ENCODE measurements at places on chromosomes 7 and 10.

- DNase-seq: no peak
Measured at GRCh38 chr7:136070736-136071505, 93.8 kb upstream of the MTPN start.

DNA sequence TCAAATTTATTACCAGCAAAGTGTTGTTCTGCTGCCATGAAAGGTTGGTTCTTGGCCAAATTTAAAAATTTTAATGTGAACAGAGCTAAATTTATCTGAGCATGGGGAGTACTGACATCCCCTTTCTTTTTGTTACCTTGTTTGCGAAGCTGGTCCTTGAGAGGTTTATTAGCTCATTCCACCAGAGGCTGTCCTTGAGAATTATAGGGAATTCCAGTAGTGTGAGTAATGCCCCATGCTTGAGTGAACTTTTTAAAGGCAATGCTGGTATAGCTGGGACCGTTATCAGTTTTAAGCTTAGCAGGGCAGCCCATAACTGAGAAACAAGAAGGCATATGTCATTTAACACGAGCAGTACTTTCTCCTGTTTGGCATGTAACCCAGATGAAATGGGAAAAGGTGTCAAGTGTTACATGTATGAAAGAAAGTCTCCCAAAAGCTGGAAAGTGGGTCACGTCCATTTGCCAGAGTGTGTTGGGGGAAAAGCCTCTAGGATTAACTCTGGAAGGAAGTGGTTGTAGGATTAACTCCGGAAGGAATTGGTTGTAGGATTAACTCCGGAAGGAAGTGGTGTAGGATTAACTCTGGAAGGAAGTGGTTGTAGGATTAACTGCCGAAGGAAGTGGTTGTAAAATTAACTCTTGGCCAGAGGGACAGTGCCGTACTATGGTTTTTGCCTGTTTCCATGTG, 37.3 kb upstream of the AKR1C2 start:
- peak; percentile 50 for DNase-seq

DNA sequence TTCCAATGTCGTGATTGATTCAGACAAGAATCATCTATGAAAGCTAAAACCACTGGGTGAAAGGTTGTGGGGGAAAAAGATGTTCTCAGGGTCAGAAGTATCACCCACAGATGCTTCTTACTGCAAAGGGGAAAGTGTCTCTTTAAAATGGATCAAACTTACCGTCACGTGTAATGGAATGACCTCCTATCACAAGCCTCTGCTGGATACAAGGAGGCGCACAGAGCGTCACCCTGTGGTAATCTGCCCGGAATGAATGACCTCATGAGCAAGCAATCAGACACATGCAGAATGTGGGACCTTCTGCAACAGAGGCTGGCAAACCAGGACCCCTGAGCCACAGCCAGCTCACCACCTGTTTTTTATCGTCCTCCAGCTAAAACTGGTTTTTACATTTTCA, 33.0 kb downstream of the WIPF3 start:
- DNase-seq: no peak

GRCh38 chr10:6516281-6516928, 63.7 kb downstream of the PRKCQ start:
- no peak for DNase-seq

DNA sequence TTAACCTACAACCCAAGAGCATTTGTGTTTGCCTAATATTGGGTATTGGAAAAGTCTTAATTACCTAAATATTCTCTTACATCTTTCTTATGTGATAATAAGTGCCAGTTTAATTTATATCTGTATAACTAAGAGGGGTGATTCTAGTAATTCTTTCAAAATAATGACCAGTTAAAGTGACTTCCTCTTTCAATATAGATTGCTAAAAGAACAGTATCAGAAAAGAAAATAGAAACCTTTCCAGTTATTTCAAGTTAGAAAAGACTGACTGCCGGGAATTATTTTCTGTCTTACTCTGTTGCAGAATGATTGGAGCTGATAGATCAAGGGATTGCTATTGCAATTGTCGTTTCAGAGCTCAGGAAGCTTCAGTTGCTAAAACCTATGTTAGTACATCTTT, 525.0 kb upstream of the SEMA3D start:
- DNase-seq: no peak

Measured in GF-D8 (cell line).